Fibroblast of lung (primary cell): ENCODE measurements at places on chromosomes 11 and 22. TPM values are rescaled to one million over a fixed set of nuclear protein-coding genes. Genes with fewer than 3 reads are reported as not detected.
A peak's percentile ranks its signal among the peaks of the same experiment; 100 is the strongest.

DNA sequence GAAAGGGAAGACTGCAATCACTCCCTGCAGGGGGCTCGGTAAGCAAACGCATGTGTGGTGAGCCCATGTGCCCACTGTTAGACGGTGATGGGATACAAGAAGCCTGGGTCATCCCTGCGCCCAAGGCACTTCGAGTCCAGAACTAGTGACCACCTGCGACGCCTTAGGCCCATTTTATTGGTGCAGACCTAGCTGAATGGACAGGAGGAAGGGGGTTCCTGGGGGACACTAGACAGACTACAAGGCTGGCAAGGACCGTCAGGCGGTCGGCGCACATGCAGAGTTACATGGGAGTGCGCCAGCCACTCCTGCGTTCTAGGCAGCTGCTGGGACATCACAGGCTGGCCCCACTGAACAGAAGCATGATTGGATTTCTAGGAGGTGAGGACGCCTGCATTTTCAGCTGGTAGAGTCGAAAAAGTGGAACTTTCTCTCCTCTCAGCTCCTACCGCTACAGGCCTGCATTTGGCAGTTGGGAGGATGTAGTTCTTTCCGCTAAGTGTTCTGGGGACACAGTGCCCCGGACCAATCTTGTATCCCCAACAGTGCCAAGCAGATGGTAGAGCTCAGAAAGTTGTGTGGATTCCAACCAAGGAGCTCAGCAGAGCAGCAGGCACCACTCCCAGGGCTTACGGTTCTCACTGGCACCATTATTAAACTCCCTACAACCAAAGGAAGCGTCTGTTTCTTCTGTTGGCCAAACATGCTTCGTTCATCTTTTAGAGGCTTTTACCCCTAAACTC, 35.7 kb downstream of the BID start:
- H3K36me3 ChIP-seq, result no peaks in the 10 kb centered on the region
- no peaks in the 10 kb centered on the region for H3K27me3 ChIP-seq
- H3K27ac ChIP-seq, result no peak overlapping the region
- no peak overlapping the region for H3K4me3 ChIP-seq
- peaks cover 2% of the 10 kb centered on the region for H3K4me1 ChIP-seq

DNA sequence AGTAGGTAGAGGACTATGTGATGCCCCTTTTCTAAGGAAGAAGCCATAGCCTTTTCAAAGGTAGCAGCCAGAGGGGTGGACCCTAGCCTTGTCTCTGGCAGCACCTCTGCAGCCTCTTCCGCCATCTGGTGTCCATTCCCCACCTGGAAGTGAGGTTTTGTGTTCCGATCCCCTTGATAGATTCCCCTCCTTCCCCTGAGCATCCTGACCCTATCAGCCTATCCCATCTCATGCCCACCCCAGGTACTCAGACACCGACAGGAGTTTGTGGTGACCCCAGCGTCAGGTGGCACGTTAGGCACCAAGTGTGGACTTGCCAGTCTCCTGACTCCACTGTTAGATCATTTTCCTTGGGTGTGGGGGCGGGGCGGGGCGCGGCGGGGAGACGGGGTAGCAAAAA, 398 bp upstream of the FAM89B start:
- H3K4me3 ChIP-seq, result no peak overlapping the region
- H3K4me1 ChIP-seq, result peaks cover 42% of the 10 kb centered on the region
- peaks cover 1% of the 10 kb centered on the region for H3K36me3 ChIP-seq
- no peaks in the 10 kb centered on the region for H3K27me3 ChIP-seq

DNA sequence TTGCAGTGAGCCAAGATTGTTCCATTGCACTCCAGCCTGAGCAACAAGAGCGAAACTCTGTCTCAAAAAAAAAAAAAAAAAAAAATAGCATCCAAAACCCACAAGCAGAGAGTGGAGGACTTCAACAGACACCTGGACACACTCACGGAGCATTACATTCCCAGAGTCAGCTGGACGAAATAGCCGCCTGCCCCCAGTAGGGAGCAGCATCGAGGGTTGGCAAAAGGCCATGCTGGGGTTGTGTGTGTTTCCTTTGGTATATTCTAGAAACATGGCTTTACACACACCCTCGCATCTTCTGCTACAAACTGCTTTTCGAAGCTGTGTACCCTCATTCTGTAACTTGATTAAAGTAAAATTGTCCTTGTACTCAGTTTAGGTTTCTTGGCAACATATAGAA, 5.3 kb downstream of the ADA2 start:
- no peak overlapping the region for H3K27ac ChIP-seq
- no peaks in the 10 kb centered on the region for H3K36me3 ChIP-seq
- H3K27me3 ChIP-seq, result no peaks in the 10 kb centered on the region
- H3K4me3 ChIP-seq, result no peak overlapping the region

DNA sequence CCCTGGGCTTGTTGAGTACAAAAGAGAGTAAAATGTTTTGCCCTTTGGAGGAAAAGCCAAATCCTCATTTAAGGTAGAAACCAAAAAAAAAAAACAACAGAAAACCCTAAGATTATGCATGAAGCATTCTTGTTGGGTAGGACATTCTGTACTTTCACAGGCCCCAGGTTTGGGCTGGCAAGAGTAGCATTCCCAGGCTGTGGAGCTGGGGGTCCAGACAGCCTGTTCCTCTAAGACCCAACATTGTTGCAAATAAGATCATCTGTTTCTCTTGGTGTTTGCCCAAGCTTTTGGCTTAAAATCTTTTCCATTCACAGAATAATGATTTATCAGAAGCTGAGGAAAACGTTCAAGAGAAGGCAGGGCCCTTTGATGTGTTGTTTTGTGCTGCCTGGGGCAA, 123.8 kb downstream of the MICAL2 start:
- no peak overlapping the region for H3K4me3 ChIP-seq
- peak; percentile 60 for DNase-seq
- peaks cover 4% of the 10 kb centered on the region for H3K4me1 ChIP-seq
- no peaks in the 10 kb centered on the region for H3K27me3 ChIP-seq
- H3K27ac ChIP-seq, result no peak overlapping the region
- H3K36me3 ChIP-seq, result peaks cover 7% of the 10 kb centered on the region

GRCh38 chr22:39800790-39801520, 92.6 kb downstream of the ENTHD1 start:
- DNase-seq, result no peak
- H3K36me3 ChIP-seq, result no peaks in the 10 kb centered on the region
- H3K4me1 ChIP-seq, result no peaks in the 10 kb centered on the region
- no peak overlapping the region for H3K4me3 ChIP-seq

GRCh38 chr11:114159802-114160632, 100.5 kb downstream of the ZBTB16 start:
- DNase-seq, result peak; percentile 92
- H3K4me3 ChIP-seq, result peak overlapping the region; percentile 50
- H3K27ac ChIP-seq, result no peak overlapping the region
- H3K4me1 ChIP-seq, result peaks cover 14% of the 10 kb centered on the region
- H3K27me3 ChIP-seq, result peaks cover 32% of the 10 kb centered on the region
- H3K36me3 ChIP-seq, result no peaks in the 10 kb centered on the region

DNA sequence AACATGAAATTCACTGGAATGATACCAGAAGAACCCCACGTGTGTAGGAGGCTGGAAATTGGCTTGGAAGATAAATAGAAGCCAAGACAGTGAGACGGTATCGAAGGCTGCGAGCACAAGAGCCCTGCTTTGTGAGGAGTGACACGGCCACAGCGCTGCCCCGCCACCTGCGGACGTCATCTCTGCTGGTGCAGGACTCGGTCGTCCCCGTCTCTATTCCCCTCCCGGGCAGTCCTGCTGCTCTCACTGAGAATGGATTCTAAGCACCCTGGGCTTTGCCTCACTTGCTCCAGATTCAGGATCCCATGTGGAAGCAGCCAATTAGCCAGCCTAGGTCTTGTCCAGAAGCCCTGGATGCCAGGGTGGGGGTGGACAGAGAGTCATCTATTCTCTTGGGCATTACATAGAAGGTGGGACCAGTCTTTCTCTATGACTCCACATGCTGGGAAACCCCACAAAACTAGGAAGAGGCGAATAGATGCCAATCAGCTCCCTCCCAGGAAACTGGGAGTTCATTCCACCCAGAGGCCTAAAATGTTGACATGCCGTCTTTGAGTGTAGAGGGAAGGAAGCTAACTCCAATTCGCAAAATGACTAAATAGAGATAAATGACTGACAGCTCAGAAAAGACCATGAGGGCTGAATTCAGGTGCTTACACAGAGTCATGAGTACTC, 25.1 kb downstream of the APOL3 start:
- DNase-seq, result no peak
- H3K4me3 ChIP-seq, result no peak overlapping the region
- no peaks in the 10 kb centered on the region for H3K36me3 ChIP-seq

GRCh38 chr11:18000760-18001159, 12.1 kb downstream of the SERGEF start:
- no peaks in the 10 kb centered on the region for H3K27me3 ChIP-seq
- H3K36me3 ChIP-seq, result no peaks in the 10 kb centered on the region
- no peak overlapping the region for H3K4me3 ChIP-seq
- no peak overlapping the region for H3K27ac ChIP-seq
- DNase-seq, result no peak

- H3K27me3 ChIP-seq, result no peaks in the 10 kb centered on the region
- no peaks in the 10 kb centered on the region for H3K4me1 ChIP-seq
- DNase-seq, result no peak
- no peak overlapping the region for H3K4me3 ChIP-seq
- no peaks in the 10 kb centered on the region for H3K36me3 ChIP-seq
These were observed 69.3 kb downstream of the KCNC1 start for GRCh38 chr11:17803754-17804334.

- no peak for DNase-seq
- H3K27me3 ChIP-seq, result no peaks in the 10 kb centered on the region
- peak overlapping the region; percentile 89 for H3K27ac ChIP-seq
- H3K4me1 ChIP-seq, result peaks cover 15% of the 10 kb centered on the region
These were observed 599 bp downstream of the SIK3 start for GRCh38 chr11:117097389-117098268.

DNA sequence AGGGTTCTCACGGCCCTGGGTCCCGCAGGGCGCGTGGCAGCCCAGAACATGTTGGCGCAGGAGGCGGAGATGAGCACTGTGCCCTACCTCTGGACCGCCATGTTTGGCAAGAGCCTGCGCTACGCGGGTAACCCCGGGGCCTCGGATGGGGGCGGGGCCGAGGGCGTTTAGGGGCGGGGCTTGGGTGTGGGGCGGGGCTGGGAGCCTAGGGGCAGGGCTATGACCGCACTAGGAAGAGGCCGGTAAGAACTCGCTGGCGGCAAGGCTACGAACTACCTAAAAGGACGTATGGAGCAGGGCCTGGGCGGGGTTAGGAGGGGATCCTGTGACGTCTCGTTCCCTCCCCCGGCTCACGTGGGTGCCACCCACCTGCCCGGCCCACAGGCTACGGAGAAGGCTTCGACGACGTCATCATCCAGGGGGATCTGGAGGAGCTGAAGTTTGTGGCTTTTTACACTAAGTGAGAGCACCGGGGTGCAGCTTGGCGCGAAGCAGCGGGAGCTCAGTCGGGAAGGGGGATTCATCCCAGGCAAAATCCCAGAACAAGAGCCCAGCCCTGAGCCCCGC, 2.8 kb upstream of the LZTR1 start:
- H3K4me1 ChIP-seq, result peaks cover 11% of the 10 kb centered on the region
- H3K27me3 ChIP-seq, result no peaks in the 10 kb centered on the region
- peak; percentile 84 for DNase-seq
- H3K4me3 ChIP-seq, result no peak overlapping the region

DNA sequence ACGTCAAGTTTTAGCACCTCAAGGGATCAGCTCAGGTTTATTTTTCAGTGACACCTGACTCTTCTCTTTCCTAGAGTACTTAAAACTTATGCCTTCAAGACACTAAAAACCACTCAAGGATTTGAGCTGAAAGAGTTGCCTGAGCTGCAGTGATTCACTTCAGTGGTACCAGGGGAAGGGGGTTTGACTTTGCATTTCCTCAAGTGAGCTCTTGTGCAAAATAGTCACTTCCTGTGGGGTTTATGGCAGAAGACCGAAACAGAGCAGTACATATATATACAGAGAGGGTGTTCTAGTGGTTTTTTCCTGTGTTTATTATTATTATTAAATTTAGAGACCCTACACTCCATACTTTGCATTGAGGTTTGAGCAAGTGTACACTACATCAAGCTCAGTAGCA, 60.7 kb downstream of the DBX1 start:
- no peak overlapping the region for H3K4me3 ChIP-seq
- no peak overlapping the region for H3K27ac ChIP-seq
- DNase-seq, result peak; percentile 42

- H3K36me3 ChIP-seq, result no peaks in the 10 kb centered on the region
- no peak overlapping the region for H3K4me3 ChIP-seq
- peak; percentile 13 for DNase-seq
- H3K4me1 ChIP-seq, result peaks cover 3% of the 10 kb centered on the region
These were observed 30.0 kb downstream of the LINC01488 start for GRCh38 chr11:69511358-69512055.

DNA sequence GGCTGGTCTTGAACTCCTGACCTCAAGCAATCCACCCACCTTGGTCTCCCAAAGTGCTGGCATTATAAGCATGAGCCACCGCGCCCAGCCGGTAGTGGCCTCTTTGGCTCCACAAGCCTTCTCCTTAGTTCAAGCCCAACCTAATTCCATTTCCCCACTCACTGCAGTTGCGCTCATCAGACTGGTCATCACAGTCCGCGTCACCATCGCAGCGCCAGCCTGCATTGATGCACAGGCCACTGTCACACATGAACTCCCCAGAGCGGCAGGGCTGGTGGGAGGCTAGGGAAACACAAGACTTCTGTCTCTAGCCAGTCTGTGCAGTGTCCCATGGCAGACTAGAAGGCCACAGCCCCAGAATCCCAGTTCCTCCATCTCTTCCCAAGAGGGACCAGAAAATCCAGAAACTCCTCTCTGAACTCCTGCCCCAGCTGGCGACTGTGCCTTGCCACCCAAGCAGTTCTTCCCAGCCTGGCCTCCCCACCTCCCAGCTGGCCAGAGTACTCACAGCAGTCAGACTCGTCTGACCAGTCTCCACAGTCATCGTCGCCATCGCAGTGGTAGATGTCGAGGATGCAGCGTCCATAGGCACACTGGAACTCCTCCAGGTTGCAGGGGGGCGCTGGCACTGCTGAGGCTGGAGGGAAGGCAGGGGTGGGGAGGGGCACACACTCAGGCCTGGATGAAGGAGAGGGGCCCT, 19.8 kb downstream of the LRP4 start:
- no peak overlapping the region for H3K4me3 ChIP-seq
- DNase-seq, result no peak
- no peaks in the 10 kb centered on the region for H3K36me3 ChIP-seq
- H3K4me1 ChIP-seq, result no peaks in the 10 kb centered on the region

DNA sequence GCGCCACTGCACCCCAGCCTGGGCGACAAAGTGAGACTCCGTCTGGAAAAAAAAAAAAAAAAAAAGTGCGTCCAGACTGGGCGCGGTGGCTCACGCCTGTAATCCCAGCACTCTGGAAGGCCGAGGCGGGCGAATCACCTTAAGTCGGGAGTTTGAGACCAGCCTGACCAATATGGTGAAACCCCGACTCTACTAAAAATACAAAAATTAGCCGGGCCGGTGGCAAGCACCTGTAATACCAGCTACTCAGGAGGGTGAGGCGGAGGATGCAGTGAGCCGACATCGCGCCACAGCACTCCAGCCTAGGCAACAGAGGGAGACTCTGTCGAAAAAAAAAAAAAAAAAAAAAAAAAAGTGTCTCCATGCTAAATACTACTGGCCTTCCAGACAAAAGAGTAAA, 1.3 kb downstream of the USP28 start:
- no peaks in the 10 kb centered on the region for H3K36me3 ChIP-seq
- no peaks in the 10 kb centered on the region for H3K4me1 ChIP-seq
- no peaks in the 10 kb centered on the region for H3K27me3 ChIP-seq
- peak overlapping the region; percentile 86 for H3K4me3 ChIP-seq
- DNase-seq, result no peak

GRCh38 chr11:36230779-36231699, 58.2 kb downstream of the COMMD9 start:
- H3K4me1 ChIP-seq, result peaks cover 2% of the 10 kb centered on the region
- peak; percentile 77 for DNase-seq
- H3K36me3 ChIP-seq, result no peaks in the 10 kb centered on the region
- no peaks in the 10 kb centered on the region for H3K27me3 ChIP-seq
- H3K27ac ChIP-seq, result no peak overlapping the region
- no peak overlapping the region for H3K4me3 ChIP-seq

EFCAB6 gene
- 1.5 and 2.3 TPM in 2 replicates for total RNA-seq

LRRC32 gene
- total RNA-seq, result 15.4 and 19.2 TPM in 2 replicates

CCDC87 gene
- 0.26 and 0.33 TPM in 2 replicates for total RNA-seq
